ENCODE measurements at places on chromosomes 1 and 21.

GRCh38 chr1:165501970-165502348, 41.8 kb upstream of the LRRC52 start:
- DNase-seq = no peak

GRCh38 chr21:35002879-35003722, 46.0 kb downstream of the RUNX1 start:
- DNase-seq = no peak

GRCh38 chr1:112504661-112505399, 3.9 kb upstream of the WNT2B start:
- DNase-seq = no peak

- DNase-seq = no peak
These were observed 36.7 kb downstream of the MAPKAPK2 start for GRCh38 chr1:206721454-206721853.

DNA sequence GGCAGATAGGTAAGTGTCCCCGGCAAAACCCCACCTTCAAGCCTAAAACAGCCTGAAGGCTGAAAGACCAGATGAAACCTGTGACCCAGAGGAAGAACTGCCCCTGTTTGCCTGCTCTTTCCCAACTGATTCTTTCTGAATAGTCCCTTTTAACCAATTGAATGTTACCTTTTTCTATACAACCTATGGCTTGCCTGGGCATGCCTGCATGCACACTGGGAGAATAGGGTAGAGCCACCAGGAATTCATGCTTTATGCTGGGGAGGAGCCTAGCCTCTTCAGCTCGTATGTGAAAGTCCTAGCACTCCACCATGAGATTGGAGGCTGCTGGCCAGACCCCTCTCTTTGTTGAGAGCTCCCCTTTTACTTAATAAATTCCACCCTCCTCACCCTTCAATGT, 340.0 kb downstream of the PTBP2 start:
- no peak for DNase-seq
